ENCODE measurements at places on chromosomes 6 and 20.
A peak's percentile ranks its signal among the peaks of the same experiment; 100 is the strongest.

GRCh38 chr6:157537556-157537955 lies 156.6 kb downstream of the ZDHHC14 start:
- DNase-seq: no peak

- peak; percentile 13 for DNase-seq
Measured at GRCh38 chr6:166989427-166990032, 9.7 kb upstream of the CEP43 start.

GRCh38 chr20:53419693-53420460 lies 173.8 kb downstream of the ZNF217 start:
- no peak for DNase-seq

DNA sequence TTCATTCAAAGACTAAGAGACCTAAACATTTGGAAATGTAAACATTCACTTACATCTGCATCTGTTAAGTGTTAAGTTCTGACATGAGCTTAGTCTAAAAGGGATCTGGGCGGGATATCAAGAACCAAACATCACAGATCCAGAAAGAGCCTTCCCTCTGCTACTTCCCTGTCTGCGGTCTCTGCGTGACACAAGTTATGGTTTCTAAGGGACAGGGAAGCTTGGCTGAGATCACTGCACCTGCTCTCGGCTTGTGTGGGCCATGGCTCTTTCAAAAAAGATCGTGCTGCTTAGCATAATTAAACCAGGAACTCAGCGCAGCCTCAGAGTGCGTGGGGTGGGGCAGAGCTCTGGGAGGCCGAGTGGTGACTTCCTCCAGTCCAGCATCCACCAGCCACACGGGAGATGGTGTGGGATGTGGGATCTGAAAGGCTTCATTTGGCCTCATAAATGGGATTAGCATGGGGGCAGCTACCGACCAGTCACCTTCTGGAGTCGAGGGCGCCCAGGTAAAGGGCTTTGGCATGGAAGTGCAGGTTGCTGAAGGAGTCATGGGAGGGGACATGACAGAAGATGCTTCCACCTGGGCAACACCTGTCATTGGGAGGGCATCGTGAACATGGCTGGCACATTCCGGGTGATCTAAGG lies 16.7 kb upstream of the RAMACL start:
- no peak for DNase-seq

Measured in activated T-cell treated with anti-CD3 and anti-CD28 coated beads for 48 hours (primary cell).